ENCODE measurements at places on chromosomes 11 and 22.

DNA sequence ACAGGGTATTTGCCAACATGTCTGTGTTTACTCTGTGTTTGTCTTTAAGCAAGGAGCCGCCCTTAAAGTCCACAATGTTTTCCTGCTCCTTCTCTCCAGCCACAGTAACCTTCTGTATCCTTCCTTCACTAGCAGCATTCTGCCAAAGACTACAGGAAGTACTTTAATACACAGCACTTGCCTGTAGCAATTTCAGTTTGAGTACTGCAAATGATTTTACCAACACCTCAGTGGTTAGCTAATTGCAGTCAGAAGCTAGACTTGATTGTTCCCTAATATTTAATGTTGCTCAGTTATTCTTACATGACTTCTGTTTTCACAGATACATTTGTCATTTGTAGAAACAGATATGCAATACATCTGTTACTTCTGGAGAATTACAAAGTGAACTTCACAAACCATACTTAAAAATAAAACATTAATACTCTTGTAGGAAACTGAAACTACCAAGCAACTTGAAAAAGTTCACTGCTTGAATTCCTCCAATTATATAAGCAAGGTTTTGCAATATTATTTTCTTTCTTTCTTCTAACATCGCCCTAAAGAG lies 69.1 kb downstream of the FCHSD2 start:
- DNase-seq: no peak

DNA sequence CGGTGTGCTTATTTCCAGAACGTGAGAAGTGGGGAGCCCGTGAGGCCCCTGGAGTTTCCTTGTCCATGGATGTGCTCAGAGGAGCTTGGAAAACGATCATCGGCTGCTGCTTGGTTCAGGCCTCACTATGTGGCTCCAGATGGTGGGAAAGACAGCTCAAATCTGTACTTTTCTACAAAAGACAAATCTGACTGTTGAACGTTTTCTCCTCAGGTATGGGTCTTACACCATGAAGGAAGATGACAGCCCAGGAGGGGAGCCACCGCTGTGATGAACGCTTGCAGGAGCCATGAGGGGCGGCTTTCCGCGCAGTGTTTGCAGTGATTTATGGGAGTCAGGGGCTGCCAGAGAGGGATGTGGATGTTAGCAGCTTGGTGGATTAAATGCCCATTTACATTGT lies 109.4 kb upstream of the E2F8 start:
- DNase-seq: no peak

DNA sequence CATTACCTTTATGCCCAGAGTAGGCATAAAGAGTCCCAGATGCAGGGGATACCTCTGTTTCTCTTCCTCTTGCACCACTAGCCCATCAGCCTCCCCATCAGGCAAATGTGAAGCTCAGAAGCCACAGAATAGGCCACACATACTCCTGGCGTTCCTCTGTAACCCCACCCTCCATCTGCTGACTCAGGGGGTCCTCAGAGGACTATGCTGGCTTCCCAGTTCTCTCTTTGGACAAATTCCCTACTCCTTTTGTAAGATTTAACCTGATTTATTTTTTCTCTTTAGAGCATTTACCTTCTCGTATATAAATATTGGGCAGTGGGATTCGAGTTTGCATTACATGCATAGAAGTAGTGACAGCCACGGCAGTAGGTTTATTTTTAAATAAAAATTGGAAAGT lies 262.3 kb upstream of the CADM1 start:
- no peak for DNase-seq

GRCh38 chr22:46462726-46463371 lies 74.6 kb downstream of the CELSR1 start:
- no peak for DNase-seq

DNA sequence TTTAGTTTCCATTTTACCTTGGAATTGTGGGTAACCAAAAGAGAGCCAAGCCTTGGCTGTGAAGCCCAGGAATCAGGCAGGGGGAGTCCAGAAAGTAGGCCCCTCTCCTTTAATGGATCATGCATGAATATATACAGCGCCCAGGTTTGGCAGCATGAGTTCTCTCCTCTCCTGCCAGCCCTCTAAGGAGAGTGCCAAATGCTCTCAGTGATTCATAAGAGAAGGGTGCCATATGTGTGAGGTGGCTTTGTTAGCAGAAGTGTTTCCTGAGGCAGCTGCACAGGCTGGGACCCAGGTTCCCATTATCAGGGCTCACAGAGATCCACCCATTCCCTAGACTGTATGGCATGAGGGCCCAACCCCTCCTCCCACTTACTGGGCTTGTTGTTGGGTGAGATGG lies 52.3 kb upstream of the SCUBE2 start:
- no peak for DNase-seq

GRCh38 chr11:12130180-12130980 lies 20.0 kb downstream of the MICAL2 start:
- no peak for DNase-seq

DNA sequence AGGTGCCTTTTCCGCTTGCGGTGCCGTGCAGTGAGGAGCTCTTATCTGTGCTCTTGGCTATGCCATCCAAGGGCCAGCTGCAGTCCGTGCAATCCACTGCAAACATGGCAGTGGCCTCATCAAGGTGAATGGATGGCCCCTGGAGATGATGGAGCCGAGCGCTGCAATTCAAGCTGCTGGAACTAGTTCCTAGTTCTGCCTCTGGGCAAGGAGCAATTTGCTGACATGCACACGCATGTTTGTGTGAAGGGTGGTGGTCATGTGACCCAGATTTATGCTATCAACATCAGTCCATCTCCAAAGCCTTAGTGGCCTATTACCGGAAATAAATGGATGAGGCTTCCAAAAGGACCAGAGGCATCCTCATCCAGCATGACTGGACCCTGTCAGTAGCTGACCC lies 3.1 kb upstream of the EHD1 start:
- no peak for DNase-seq

DNA sequence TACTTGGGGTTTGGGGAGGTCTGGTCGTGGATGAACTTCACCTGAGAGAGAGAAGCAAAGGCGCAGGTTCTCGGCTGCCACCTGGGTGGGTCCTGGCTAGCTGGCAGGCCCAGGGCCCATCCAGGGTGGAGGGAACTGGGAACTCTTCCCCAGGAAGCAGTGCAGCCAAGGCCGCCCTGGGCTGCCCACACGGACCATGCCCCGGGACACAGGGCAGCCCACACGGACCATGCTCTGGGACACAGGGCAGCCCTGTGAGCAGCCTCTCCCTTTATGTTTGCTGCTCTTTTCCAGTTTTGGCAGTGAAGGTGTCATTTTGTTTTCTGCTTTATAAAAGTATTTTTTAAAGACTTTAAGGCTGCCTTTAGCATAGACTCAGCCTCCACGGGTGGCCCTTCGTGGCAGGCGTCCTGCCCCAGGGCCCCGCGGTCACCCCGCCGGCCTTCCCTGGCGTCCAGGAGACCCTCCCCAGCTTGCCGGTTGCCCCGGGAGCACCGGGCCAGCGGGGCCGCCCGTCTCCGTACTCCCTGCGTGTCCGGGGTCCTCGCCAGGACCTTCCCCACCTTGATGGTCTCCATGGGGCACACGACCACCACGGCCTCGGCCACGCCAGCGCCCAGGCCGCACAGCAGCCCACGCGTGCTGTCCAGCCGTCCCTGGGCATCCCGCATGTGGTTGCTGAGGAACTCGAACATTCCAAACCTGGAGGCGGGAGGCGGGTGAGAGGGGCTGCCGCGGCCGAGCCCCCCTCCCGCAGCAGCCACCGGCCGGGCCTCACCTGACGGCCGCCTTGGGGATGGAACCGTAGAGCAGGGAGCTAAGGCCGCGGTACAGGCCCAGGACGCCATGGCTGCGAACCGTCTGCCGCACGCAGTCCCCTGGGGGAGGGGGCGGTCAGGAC lies 1.1 kb downstream of the SLC25A1 start:
- no peak for DNase-seq

- DNase-seq: no peak
Observed at GRCh38 chr22:38213319-38213989, 11.7 kb downstream of the MAFF start.

DNA sequence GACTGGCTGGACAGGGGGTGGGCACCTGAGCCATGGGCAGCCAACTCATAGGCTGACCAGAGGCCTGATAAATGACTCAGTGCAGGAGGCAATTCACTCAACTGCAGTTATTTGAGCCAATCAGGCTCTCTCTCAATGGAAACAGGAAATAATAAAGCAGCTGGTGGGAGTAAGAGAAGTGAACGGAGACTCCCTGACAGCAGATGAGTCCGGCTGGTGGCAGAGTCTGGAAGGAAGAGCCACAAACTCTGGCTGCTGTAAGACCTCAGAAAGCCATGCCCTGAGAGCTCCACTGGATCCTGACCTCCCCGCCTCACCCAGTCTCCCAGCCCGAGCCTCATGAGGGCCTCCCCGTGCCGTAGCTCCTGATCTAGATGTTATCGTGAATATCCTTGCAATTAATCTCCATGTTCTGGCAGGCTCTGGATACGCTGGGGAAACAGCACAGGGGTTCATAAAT lies 69.8 kb downstream of the TRIM29 start:
- DNase-seq: no peak

DNA sequence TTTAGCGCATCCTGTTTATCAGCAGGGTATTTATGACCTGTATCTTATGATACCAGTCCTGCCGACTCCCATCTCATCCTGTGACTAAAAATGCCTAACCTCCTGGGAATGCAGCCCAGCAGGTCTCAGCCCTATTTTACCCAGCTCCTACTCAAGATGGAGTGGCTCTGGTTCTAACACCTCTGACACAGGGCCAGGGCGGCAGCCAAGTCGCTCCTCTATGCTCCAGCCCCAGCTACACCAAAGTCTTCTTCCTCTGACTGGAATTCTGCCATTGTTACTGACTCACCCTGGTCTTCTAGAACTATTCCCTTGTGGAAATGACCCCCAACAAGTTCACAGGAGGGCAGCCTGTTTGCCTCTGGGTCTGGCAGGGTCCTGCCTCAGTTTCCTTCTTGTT lies 7.9 kb upstream of the C1QTNF6 start:
- no peak for DNase-seq

GRCh38 chr22:43852573-43853327 lies 9.6 kb downstream of the SULT4A1 start:
- DNase-seq: no peak
